NCI-H1436 treated with DMSO at 0.1 percent for 48 hours (cell line): ENCODE measurements at places on chromosomes 7 and 10.

DNA sequence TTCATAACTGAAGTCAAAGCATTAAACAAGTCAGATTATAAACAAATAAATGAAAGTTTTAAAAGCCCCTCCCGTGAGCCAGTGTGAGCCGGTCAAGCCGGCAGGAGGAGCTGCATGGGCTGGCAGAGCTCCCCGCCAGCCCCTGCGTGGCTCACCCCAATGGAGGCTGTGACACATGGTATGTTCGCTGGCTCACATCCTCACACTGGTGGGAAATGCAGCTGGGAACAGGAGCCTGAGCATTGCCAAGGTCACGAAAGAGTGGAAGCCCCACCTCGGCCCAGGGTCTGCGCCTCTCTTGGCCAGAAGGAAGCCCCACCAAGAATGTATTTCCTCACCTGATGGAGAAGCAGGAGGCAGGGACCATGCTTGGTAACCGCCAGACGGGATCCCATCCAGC, 261.7 kb upstream of the TCERG1L start:
- no peak for DNase-seq

- no peak for DNase-seq
Measured at GRCh38 chr10:97040248-97040584, 145.5 kb downstream of the SLIT1 start.

DNA sequence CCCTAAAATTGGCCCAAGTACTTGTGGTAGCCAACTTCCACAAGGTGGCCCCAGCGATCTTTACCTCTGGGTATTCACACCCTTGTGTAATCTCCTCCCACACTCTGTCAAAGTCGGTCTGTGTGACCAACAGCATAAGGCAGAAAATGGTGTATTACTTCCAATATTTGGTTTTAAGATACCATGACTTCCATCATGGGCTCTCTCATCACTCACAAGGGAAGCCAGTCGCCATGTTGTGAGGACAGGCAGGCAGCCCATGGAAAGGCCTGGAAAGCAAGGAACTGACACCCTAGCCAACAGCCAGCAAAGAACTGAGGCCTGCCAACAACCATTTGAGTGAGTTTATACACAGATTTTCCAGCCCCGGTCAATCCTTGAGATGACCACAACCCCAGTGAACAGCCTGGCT, 91.0 kb upstream of the KMT2E start:
- no peak for DNase-seq

DNA sequence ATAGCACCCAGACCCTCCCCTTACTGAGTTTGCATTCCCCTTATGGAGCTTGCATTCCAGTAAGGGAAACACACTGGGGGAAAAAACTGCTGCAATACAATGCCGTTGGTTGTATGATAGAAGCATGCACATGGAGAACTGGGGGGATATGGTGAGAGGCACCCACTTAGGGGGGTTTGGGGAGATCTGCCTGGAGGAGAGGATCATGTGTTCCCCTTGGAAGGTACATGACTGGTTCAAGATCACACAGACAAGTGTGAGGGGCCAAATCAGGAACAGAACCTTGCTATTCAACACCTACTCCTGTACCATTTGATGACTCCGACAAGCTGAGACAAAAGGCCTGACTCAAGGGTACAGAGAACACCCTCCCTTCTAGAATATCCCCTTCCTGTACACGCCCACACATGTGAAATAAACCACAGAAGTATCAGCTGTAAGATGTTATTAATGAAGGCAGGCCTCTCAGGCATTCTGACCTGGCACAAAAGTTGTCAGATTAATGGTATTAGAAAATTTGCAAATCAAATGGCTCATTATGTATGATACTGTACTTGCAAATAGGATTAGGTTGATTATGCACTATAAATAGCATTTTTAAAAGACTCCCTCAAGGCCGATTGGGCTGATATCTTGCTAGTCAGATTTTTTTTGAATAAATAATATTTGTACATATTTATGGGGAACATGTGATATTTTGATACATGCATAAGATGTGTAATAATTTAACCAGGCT, 122.2 kb downstream of the NPY start:
- DNase-seq: no peak

DNA sequence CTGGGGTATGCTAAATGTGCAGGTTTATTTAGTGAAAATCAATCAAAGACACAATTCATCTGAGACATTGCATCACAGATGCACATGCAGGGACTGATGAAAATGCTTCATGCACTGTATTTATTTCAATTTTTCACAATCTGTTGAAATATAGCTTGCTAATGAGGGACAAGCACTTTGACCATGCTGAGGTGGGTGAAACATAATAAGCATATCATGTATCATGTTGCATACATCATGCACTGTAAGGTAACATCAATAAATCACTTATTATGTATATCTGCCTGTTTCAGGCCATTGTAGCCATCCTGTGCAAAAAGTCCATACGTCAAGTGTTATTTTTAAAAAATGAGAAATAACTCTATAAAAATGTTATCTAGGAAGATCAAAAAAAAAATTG, 426.9 kb upstream of the PCDH15 start:
- no peak for DNase-seq

GRCh38 chr7:155365146-155365874, 67.6 kb downstream of the INSIG1 start:
- no peak for DNase-seq

DNA sequence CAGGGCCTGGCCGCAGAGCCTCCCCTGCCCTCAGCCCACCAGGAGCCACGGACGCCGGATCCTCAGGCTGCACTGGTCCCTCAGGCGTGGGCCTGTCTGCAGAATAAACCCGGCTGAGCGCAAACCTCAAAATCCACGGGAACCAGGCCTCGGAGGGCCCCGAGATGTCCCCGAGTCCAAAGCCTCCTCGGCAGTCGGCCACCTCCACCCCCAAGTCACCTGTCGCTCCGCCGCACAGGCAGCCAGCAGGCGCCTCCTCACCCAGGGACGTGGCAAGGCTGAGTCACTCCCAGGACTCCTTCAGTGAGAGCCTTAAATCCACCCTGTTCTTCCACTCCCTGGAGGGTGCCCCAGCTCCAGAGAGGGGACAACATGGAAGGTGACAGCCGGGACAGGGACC, 33.2 kb downstream of the STK32C start:
- DNase-seq: no peak

- DNase-seq: no peak
Measured at GRCh38 chr7:41882256-41882655, 179.4 kb upstream of the INHBA start.

DNA sequence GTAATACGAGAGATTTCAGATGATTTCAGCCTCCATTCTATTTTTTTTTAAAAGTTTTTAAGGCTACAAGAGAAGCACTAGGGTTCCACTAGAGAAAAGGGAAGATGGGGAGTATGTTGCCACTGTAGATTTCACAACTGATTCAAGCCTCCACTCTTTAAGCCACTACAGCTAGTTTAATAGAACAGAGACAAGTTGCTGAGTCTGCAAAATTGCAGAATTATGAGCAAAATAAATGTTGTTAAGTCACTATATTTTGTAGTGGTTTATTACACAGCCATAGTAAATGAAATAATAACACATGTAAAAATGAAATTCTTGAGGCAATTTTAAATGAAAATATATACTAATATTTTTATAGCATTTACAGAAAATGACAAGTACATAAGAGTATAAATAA, 96.0 kb upstream of the POT1 start:
- no peak for DNase-seq

- DNase-seq: no peak
Measured at GRCh38 chr7:121351682-121352081, 22.9 kb downstream of the WNT16 start.
